ENCODE measurements at places on chromosomes 7 and 10. TPM values are rescaled to one million over a fixed set of nuclear protein-coding genes. Genes with fewer than 3 reads are reported as not detected.

Gene PDLIM1
- total RNA-seq, result 143 TPM

Gene NEUROG3
- not detected for total RNA-seq

Gene ABCB4
- total RNA-seq, result not detected

Gene MKX
- not detected for total RNA-seq

Gene HTRA1
- total RNA-seq, result 52.8 TPM

Gene SMURF1
- total RNA-seq, result 24.1 TPM

All from A549 treated with CpdA at 1 μM for 4 hours (cell line).